NCI-H2107 (cell line): ENCODE measurements at places on chromosomes 13 and 19.

- no peak for DNase-seq
Observed at GRCh38 chr13:112781881-112782361, 92.1 kb downstream of the ATP11A start.

DNA sequence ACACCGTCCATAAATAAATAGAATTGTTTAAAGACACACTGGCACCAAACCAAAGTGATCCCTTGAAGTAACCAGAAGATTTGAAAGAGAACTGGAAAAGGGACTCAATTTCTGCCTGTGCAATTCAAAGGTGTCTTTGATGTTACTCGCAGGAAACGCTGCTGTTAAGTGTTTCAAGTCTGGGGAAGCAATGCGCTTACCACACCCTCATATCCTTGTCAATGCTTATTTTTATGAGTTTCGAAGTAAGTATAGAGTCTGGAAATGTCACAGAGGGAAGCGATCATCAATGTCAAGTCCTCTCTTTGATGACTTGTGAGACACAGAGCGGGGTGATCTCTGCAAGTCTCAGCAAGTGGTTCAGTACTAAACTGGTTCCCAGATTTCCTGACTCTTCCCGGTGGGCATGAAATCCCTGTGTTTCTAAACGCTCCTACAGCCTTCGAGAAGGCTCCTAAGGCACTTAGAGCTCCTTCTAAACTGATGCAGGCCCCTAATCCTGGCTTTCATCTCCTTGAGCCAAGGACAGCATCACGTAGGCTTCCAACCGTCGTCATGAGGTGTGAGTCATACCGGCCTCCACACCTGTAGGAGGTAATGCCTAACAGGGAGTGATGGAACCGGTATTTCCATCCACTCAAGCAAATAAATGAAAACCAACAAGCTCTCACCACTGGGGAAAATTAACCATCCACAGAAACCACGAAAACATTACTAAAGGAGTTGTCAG lies 22.8 kb downstream of the SYDE1 start:
- DNase-seq, result no peak

GRCh38 chr13:22693691-22694090 lies 487.1 kb upstream of the SGCG start:
- no peak for DNase-seq

DNA sequence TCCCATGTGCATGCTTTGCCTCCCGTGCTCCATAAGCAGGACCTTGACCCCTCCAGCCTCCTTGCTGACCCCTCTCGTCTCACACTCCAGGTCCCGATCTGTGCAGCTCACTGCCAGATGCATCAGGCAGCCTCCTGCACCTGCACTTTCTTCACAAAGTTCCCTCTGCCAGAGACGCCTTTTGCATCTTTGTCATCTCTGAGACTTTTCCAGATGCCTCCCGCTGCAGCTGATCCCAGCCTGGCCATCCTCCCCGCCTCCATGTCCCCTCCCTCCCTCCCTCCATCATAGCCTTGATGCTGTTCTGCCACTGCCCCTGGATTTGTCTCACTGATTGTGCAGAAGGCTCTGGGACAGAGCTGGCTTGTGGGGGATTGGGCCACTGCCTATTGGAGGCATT lies 29.9 kb downstream of the PPP1R37 start:
- no peak for DNase-seq

DNA sequence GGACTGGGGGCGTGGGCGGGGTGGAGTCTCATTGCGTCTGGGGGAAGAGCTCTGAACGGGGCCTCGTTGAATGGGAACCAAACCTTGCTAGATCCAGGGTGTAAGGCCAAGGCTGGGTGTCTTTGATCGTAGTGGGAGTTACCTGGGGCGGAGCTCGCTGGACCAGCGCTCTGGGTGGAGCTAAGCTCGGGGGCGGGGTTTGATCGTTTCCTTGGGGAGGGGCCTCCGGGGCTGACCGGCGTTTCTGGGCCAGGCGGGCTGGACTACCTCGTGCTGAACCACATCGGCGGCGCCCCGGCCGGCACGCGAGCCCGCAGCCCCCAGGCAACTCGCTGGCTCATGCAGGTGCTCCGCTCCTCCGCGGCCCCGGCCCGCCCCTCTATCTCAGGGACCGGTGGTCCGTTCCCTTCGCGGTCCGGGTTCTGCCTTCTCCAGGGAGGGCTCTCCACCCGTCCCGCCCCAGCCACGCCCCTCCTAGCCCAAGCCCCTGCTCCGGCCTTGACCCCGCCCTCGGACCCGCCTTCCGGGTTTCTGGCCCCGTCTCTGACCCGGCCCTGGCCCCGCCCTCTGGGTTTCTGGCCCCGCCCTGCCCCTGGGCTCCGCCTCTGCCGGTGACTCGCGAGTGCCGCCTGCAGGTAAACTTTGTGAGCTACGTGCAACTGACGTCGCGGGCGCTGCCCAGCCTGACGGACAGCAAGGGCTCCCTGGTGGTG lies 3.3 kb upstream of the RPL36 start:
- DNase-seq, result peak; percentile 47

GRCh38 chr19:34232566-34233481 lies 21.5 kb upstream of the GARRE1 start:
- DNase-seq, result no peak

- no peak for DNase-seq
Observed at GRCh38 chr13:28630869-28631268, 28.1 kb upstream of the POMP start.

- no peak for DNase-seq
Observed at GRCh38 chr13:19587635-19588300, 26.4 kb upstream of the TPTE2 start.

GRCh38 chr13:98326291-98326690 lies 149.2 kb upstream of the RNF113B start:
- no peak for DNase-seq

GRCh38 chr19:7509625-7510024 lies 6.3 kb upstream of the ZNF358 start:
- no peak for DNase-seq

- no peak for DNase-seq
Observed at GRCh38 chr19:19508217-19508616, 7.1 kb downstream of the TSSK6 start.

- no peak for DNase-seq
Observed at GRCh38 chr13:71865874-71866334, 1.1 kb downstream of the DACH1 start.

GRCh38 chr19:50020481-50020880 lies 4.7 kb downstream of the VRK3 start:
- DNase-seq, result no peak

GRCh38 chr13:90622541-90622940 lies 724.9 kb upstream of the MIR17HG start:
- no peak for DNase-seq

GRCh38 chr13:41699759-41700158 lies 242.4 kb downstream of the RGCC start:
- DNase-seq, result no peak

DNA sequence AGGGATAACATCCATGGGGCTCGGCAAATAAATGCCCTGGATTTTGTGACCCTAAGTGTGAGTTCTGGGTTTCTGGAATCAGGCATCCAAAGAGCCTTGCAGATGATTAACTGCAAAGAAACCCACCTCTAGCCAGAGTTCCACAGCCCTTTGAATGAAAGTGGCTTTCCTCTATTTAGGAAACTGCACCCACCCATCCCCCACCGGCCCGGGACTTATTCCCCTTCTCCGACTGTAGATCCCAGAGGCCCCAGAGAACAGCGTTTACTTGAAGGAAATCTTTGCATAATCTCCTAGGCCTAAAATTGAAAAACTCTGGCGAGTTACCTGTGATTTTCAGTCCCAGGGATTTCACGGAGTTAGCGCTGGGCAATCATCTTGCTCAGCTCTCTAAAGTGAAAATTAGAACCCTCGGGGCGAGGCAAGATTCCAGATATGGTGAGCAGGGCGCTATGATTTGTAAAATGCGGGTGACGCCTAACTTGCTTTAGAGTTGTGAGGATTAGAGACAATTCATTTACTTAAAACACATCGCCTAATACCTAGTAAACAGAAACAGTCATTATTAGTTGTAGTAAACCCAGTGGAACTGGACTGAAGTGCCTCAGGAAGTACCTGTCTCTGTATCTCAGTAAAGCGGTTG lies 9.4 kb downstream of the URAD start:
- DNase-seq, result no peak

- DNase-seq, result no peak
Observed at GRCh38 chr13:46632176-46632575, 79.2 kb downstream of the LRCH1 start.

DNA sequence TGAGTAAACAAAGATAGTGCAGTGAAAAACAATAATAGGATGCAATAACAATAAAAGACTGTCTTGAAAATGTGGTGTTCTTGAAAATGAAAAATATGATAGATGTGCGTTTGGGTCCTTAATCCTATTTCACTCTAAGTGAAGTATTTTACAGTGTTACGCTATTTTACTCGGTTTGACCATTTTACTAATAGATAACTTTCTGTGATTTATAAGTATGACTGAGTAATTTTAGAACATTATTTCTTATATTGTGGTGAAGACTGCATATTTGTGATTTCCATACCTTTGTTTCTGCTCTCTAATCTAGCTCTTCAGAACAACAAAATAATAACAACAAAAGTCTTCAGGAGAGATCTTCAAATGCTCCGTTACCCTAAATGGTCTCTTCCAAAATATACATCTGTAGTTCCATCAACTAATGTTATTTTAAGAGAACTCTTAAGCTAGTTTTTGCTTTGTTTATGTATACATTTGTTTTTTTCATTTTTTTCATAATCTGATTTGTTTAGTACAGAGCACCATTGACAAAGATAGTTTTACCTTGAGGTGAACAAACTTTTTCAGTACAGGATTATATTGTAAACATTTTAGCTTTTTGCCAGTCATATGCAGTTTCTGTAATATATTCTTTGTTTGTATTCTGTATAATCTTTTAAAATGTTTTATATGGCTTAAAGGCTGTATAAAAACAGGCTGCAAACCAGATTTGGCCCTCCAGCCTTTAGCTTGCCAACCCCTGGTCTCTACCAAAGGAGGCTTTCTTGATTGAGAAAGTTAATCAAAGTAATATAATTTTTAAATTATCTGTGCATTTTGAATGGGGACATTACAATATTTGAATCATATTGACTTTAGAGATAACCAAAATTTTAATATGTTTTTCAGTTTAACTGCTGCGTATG lies 1572.7 kb upstream of the PRR20A start:
- no peak for DNase-seq

DNA sequence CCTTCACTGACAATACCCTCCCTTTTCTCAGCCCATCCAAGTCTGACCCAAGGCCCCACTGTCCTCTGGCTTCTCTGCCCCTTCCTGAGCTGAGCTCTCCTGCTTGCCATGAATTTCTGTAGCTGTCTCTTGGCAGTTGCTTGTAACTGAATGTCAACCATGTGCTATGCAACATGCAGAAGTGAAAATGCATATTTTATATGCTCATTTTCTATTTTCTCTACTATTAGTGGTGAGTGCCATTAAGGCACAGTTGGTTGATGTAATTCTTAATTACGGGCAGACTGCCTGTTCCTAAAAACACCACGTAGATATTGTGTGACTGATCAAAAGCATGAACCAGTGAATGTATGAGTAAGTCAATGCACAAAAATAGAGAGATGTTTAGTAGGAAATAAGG lies 29.6 kb downstream of the TNFSF11 start:
- DNase-seq, result no peak

- no peak for DNase-seq
Observed at GRCh38 chr19:33812388-33813330, 16.0 kb downstream of the KCTD15 start.

- DNase-seq, result no peak
Observed at GRCh38 chr19:54333586-54334298, 5.2 kb downstream of the LILRA4 start.

DNA sequence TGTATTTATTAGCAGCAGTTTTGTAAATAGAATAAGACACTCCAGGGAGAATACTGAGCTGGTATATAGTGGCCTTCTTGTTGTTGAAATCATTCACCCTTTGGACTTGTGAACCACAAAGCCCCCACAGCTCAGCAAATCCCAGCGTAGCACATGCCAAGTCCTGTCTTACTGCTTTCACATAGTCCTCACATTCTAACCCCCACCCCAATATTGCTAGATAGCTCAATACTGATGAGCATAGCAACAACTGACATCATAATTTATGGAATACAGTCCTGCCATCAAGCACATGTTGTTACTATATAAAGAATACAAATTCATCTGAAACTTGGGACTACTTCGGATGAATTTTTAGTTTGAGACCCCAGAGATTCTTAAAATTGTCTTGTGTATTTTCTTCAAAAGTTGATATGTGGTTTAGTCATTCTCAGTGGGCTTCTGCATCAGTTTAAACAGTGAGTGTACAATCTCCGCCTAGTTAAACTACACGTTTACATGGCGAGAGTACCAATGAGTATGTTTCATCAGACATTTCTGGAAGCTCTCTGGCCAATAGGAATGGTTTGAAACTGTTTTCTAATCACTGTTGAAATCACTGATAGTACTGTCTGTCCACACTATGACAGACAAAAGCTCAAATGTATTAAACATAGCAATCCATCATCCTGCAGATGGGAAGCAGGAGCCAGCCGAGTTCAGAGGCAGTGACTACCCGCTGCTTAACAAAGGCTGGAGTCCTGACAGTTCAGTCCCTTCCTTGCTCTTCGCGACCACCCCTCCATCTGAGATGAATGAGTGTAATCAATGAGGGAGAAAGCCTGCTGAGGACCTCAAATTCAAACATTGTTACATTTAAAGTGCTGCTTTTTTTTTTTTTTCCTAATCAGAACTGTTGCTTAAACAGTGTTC lies 15.2 kb downstream of the DACH1 start:
- DNase-seq, result no peak
